ENCODE measurements at places on chromosomes 4 and X.

GRCh38 chr4:40455340-40455902 is 120.3 kb downstream of the CHRNA9 start:
- no peak for DNase-seq

DNA sequence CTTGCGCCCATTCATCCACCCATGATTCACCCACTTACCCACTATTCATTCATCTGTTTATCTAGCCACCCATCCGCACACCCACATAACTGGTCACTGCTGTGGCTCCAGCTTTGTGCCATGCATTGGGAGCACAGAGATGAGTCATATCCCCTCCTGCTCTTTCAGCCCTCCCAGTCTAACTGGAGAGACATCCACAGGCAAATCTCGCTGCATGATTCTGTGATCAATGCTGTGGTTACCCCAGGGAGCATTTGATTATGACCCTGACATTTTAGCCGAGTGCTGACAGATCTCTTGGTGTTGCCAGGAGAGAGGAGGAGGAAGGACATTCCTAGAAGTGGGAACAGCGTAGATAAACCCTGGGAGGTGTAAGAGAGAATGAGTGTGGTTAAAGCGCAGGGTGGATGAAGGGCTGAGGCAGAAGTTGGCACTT is 10.4 kb upstream of the PORCN start:
- DNase-seq, result no peak

- DNase-seq, result no peak
Observed at GRCh38 chr4:140115140-140115539, 38.8 kb downstream of the MAML3 start.

GRCh38 chr4:40335525-40335894 is 377 bp downstream of the CHRNA9 start:
- no peak for DNase-seq

- DNase-seq, result no peak
Observed at GRCh38 chrX:119617517-119618164, 11.4 kb upstream of the NKRF start.

- no peak for DNase-seq
Observed at GRCh38 chr4:41217020-41217333, 2.6 kb upstream of the APBB2 start.

DNA sequence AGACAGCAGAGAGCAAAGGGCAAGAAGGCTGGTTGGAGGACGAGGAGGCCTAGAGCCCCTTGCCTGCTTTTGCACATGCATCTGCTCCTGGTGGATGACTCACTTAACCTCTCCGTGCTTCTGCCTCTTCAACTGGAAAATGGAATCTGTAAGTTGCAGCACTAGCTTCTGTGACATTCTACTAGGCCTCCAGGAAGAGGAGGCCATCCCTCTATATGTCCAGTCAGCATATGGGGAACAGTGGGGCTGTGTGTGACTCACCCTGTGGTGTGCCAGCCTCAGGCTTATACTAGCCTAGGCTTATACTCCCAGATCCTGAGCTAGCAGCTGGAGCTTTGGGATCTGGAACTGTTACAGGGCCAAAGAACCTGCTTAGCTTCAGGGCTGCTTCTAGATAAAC is 36.0 kb downstream of the RTL9 start:
- no peak for DNase-seq

GRCh38 chr4:1247864-1248244 is 1.1 kb downstream of the CTBP1 start:
- no peak for DNase-seq

GRCh38 chrX:136767104-136767941 is 13.4 kb downstream of the ARHGEF6 start:
- DNase-seq, result peak; percentile 34

GRCh38 chr4:121148000-121148399 is 16.1 kb downstream of the TNIP3 start:
- no peak for DNase-seq

- DNase-seq, result peak; percentile 44
Observed at GRCh38 chr4:118969359-118969758, 80.7 kb downstream of the SYNPO2 start.

DNA sequence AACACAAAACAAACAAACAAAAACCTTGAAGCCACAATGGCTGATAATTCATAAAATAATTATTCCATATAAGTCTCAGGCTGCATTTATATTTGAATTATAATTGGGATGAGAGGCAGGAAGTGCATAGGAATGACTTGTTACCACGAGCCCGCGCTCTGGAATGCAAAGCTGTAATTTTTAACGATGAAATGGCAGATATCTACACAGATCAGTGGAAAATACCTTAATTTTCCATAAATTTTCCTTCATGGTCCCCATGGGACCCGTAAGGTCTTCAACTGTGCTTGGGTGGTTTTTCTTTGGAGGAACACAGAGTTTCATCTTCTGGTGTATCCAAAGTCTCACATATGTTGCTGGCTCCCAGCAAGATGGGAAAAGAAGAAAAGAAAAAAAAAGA is 226.8 kb downstream of the SHOX start:
- no peak for DNase-seq

- no peak for DNase-seq
Observed at GRCh38 chr4:99950913-99951254, 809 bp upstream of the H2AZ1 start.

- DNase-seq, result no peak
Observed at GRCh38 chr4:25310066-25310802, 2.3 kb upstream of the ZCCHC4 start.

- no peak for DNase-seq
Observed at GRCh38 chr4:38184404-38184803, 224.2 kb downstream of the PTTG2 start.

DNA sequence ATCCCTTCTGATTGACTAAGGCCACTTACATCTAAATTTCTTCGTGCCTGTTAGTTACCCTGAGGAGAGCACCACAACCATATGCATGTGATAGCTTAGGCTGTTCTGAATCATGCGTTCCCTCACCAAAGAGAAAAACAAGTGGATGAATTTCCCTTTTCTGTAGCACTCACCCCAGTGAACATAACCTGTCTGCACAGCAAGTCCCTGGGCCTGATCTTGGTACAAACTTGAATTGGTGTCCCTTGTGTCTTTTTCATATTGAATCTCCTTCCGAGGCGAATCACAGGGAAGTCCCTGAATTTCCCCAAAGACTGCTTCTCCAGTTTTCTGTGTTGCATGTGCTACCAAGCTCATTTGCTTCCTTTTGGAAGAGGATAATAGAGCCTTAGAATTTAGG is 100.4 kb downstream of the KLHL8 start:
- no peak for DNase-seq

GRCh38 chr4:3703677-3704521 is 62.3 kb upstream of the ADRA2C start:
- no peak for DNase-seq

- no peak for DNase-seq
Observed at GRCh38 chr4:97262769-97263168, 880.5 kb downstream of the STPG2 start.

DNA sequence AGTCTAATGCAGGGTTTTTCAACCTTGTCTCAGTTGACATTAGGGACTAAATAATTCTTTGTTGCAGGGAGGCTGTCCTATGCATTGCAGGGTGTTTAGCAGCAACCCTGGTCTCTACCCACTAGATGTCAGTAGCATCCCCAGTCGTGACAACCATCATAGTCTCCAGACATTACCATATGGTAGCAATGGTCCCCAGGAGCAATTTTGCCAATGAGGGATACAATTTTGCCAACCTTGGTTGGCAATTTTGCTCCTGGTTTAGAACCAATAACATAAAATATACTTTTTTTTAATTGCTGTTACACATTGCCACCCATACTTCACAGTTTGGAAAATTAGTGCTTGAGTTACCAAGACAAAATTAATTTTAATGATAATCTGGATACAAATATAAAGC is 6.0 kb downstream of the EREG start:
- DNase-seq, result peak; percentile 59

DNA sequence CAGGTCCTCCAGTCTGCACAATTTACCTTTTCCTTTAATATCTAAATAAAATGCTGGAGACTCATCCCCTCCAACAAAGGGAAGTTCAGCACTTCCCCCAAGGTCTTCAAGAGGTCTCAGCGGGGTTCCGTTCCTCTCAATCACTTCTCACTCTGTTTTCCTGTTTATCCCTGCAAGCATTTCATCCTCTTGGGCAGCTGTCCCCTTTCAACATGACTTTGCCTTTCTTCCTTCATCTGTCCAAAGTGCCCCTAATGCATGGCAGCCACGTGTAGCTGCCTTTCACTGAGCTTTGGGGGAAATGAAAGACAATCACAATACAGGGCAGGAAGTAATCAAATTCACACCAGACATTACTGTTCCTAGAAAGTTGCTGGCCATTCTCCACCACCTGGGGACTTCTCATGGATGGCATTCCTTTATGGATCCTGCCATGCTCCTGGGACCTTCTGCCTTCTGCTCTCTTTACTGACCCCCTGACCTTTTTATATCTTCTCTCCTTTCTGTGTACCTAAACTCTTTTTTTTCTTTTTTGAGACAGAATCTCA is 79.7 kb upstream of the USP9X start:
- no peak for DNase-seq

DNA sequence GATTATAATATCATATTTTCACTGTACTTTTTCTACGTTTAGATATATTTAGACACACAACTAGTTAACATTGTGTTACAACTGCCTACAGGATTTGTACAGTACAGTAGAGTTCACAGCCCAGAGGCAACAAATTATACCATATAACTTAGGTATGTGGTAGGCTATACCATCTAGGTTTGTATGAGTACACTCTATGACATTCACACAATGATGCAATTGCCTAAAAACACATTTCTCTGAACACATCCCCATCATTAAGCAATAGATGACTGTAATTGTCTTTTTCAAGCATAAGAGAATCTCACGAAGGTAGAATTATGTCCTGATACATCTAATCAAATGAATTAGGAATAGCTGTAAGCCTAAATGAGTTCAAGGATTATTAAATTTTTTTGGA is 12.3 kb upstream of the TIGD2 start:
- no peak for DNase-seq

DNA sequence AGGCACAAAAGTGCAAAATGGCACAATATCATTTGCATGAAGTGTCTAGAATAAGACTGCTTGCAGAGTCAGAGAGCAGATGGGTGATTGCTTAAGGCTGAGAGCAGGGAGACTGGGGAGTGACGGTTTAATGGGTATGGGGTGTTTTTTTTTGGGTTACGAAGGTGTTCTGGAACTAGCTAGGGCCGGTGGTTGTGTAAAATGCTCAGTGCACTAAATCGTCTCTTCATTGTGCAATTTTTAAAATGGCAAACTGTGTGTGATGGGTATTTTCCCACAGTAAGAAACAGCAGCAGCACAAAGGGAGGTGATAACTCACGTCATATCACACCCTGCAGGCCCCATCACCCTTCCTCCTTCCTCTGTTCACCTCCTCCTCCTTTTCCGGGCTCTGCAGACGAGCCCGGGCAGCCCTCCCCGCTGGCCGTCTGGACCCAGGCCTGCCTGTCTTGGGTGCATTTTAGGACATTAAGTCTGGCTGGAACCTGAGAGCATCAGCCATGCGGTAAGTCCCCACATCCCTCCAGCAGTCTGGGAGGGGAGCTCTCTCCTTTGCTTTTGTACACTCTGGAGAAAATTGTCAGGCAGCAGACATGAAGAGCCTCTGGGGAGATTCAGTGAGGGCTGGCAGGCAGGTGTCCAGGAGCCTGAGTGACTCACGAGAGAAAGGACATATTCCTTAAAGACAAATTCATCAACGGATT is 42.7 kb downstream of the ASMT start:
- peak; percentile 20 for DNase-seq

DNA sequence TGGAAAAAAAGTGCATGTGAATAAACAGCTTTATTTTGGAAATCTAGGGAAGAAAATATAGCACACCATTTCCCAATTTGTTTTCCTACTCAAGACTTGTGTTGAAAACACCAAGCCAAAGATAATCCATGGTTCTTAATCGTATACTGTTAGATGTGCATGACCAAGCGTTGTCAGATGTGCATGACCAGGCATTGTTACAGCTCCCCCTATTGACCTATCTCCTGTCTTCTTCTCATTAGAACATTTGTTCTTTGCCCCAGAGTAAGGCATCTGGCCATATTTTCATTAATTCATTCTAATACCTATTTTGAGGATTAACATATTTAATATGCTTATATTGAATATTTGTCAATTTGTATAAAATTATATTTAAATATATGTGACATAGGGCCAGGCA is 14.4 kb upstream of the VCX start:
- DNase-seq, result no peak

- no peak for DNase-seq
Observed at GRCh38 chrX:71454222-71454621, 78.7 kb upstream of the OGT start.

DNA sequence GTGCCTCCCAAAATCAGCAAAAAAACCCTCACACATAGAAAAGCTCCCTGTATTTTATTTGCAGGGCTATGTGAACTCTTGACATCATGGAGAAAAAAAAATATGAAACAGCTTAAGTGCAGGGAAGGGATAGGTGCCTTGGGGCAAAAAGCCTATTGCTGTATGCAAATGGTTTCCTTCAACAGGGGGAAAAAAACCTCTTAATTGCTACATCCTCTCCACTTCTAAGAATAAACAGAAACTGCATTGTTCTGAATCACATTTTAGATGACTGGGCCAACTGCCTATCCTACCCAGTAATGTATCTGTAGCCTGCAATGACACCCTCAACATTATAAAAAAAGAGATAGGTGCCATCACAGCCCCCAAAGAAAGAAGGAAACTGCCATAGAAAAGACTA is 229.4 kb upstream of the GALNTL6 start:
- DNase-seq, result no peak

DNA sequence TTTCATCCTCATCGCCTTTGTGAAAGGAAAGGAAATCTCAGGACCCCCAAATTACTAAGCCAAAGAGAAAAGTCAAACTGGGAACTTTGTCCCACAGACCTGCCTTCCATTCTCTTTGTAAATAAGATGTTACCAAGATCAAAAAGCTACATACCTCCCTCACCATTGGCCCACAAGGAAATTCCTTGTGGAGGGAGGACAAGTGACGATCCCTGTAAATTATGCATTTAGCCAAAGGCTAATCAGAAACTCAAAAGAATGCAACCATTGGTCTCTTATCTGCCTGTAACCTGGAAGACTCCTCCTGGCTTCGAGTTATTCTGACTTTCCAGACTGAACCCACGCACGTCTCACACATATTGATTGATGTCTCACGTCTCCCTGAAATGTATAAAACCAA is 70.3 kb downstream of the SHOX start:
- no peak for DNase-seq

DNA sequence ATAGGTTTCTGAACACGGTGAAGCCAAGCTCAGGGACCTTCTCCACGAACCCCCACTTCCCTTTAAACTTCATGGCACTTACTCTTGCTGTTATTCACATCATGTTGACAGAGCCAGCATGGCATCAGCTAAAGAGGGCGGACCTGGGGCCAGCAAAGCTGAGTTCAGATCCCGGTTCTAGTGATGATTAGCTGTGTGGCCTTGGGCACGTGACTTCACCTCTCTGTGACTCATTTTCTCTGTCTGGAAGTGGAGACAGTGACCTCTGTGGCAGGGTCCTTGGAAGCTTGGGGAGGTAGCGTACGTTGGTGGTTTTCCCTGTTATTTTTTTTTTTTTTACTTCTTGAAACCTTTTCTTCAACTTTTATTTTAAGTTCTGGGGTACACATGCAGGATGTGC is 13.4 kb downstream of the EVC start:
- no peak for DNase-seq

Data from colonic mucosa (tissue), 4 donors.